HTR-8/SVneo (cell line): ENCODE measurements at places on chromosomes 12 and 14.
A peak's percentile ranks its signal among the peaks of the same experiment; 100 is the strongest.

GRCh38 chr12:40261937-40262336, 37.1 kb downstream of the LRRK2 start:
- DNase-seq, result no peak

DNA sequence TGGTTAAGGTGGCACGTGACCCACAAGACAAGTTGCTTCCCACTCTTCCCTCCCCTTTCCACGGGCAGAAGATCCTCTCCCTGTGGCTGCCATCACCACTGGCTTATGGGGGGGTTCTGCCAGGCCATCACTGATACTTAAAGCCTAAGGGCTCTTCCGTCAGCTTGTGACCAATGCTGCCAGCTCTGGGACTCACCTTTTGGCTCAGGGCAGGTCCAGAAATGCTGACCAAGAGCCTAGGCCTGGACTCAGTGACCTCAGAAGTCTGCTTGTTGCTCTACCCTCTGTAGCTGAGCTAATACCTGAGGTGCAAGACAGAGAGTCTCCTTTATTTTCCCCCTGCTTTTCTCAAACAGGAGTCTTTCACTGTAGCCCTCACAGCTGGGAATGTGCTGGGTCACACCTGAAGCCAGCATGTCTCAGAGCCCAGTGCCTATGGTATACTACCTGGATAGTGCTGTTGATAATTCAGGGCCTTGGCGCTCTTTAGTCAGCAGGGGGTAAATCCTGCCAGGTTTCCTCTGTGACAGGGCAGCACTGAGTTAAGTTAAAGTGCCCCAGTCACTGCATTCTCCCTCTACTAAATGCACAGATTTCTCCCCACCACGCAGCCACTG, 19.7 kb downstream of the FGD4 start:
- no peak for DNase-seq

GRCh38 chr14:104603711-104604401, 716 bp downstream of the TMEM179 start:
- DNase-seq, result no peak

DNA sequence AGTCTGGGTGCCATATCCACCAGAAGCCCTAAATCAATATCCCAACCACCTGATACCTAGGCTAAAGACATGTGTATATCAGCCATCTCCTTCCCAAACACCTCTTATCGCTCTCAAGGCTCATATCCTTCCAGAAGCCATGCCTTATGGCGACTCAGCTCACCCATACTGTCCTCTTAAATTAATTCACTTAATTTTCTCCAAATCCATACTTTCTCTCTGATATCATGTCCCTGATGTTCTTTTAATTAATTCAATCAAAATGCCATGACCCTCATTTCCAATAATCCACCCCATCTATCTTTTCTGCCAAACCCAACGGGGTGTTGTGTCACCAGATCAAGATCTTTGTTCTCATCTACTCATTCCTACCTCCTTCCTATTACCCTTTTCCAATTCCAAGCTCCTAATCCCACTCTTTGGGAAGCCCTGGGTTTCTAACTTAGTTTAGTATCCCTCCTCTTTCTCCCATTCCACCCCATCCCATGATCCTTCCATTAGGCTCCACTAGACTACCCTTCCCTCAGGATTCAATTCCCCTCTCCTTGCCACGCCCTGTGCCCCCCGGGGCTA, 723 bp downstream of the ATF7 start:
- DNase-seq, result no peak

DNA sequence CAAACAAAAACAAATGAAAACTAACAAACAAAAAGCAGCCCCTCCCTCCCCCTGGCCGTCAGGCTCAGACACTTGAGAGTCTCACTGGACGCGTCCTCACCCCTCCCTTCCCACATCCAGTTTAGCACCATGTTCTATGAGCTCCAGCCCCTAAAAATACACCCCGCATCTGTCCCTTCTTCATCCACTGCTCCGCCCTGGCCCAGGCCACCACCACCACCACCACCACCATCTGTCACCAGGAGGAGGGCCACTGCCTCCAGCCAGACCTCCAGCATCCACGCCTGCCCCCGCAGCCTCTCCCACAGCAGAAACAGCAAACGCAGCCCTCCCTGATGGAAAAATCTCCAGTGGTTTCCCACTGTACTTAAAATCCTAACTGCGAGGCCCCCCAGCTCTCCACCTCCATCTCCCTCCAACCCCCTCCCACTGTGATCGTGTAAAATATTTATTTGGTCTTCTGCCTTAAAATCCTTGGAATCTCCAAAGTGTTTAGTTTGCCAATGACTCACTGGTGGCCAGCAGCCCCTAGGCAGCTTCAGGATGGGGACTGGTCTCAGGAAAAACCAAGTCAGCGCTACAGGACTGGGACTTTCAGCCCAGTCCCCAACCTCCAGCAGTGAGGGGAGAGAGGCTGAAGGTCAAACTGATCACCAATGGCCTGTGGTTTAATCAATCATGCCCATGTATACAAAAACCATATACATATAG, 95.1 kb downstream of the SCARB1 start:
- no peak for DNase-seq

DNA sequence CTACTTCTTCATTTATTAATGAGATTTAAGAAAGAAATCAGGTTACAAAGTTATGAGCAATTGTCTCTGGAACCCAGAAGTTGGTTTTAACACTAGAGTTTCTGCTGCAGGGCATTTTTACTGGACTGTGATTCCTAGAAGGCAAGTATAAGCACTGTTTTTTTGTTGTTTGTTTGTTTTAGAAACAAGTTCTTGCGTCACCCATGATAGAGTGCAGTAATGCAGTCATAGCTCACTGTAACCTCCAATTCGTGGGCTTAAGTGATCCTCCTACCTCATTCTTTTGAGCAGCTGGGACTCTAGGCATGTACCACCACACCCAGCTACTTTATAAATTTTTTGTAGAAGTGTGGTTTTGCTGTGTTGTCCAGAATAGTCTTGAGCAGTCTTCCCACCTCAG, 25.6 kb downstream of the RAP1B start:
- no peak for DNase-seq

DNA sequence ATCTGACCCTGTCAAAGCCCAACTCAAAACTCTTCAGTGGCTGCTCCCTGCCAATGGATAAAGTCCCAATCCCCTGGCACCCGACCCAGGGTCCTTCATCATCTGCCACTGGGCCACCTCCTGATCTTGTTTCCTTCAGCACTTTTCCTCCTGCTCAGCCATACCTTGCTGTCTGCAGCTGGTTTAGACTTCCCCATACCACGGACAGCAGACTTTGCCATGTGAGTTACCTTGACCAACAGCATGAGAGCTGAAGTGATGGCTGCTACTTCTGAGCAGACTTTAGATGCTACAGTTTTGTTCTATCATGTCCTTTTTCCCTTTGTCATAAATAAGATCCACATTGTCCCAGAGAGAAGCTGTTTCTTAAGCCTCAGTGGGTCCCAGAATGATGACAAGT, 33.3 kb upstream of the STON2 start:
- no peak for DNase-seq

GRCh38 chr12:132695431-132695830, 8.0 kb downstream of the PXMP2 start:
- no peak for DNase-seq

GRCh38 chr12:124438437-124439056, 128.9 kb downstream of the NCOR2 start:
- DNase-seq, result no peak

DNA sequence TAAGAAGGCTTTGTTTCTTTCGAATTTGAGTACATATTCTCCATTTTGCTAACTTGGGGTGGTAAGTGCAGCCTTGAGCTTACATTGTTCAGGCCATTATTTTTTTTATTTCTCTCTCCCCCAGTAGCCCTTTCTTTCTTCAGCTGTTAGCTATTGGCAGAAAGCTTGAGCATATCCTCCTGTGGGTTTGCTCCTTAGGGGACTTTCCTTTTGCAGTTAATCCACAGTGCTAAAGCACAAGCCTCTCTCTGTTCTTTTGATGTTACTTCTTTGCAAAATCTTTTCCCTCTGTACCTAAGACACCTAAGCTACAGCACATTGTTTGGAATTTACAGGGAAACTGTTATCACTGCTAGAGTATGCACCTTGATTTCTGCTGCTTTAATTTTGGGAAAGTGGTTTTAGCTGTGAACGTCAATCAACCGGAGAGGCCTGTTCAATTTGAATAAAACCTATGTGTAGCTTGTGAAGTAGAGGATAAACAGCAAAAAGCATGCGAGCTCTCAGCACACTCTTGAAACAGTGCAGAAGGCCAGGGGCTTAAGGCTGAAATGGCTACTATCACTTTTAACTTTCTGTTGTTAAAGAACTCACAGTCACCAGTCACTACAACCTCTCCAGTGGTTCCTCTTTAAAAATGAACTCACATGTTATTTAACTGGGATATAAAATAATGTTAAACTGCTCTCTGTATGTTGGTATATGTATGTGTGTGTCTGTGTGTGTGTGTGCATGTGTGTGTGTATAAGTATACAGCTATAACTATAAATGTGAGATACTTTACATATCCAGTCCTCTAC, 139.2 kb downstream of the PDZRN4 start:
- no peak for DNase-seq

GRCh38 chr14:103656031-103656755, 27.2 kb downstream of the KLC1 start:
- no peak for DNase-seq

DNA sequence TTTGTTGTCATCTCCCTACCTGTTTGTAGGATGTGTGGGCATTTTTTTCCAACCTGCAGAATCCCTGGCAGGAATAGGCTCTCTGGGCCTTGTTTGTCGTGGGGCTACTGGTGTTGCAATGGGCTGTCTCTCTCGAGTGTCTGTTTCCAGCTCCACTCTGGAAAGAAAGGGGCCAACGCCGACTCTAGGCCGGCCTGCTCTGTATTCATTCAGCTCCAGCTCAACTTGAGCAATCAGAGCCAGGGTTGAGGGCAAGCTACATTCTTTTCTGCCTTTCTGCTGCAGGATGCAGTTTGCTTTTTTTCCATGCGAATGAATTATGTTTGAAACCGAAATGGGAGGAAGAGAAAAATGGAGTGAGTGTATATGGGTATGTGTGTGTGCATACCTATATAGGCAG, 2.3 kb downstream of the JDP2 start:
- DNase-seq, result no peak

DNA sequence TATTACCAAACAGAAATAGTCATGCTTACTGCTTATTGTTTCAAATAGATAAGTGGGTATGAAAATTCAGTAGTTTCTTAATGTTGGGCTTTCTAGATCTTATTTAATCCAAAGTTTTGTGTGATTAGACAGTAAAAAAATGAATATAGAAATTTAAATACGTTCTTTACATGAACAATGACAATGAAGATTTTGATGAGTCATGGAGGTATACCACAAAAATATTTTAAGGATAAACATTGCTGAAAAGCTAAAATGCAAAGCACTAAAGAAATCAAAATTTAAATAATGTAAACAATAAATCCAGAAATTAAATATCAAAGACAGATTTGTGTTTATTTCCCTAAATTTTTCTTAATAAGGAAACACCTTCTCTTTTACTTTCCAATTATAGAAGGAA, 78.3 kb downstream of the PIK3C2G start:
- DNase-seq, result no peak

DNA sequence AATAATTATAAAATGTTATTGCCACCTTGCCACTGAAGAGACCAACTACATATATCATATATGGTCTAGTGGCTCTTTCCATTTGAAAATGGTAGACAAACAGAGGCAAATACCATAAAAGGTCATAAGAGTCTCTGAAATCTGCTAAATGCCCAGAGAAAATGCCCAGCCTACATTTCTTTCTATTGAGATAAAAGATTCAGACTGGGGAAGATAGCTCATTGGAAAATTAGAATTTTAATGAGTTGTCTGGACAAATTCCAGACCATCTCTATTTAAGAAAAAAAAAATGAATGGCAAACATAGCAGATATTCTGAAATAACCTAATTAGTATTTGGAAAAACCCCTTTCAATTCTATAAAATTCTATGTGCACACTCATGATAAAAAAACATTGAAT, 79.9 kb upstream of the BBS10 start:
- DNase-seq, result no peak

DNA sequence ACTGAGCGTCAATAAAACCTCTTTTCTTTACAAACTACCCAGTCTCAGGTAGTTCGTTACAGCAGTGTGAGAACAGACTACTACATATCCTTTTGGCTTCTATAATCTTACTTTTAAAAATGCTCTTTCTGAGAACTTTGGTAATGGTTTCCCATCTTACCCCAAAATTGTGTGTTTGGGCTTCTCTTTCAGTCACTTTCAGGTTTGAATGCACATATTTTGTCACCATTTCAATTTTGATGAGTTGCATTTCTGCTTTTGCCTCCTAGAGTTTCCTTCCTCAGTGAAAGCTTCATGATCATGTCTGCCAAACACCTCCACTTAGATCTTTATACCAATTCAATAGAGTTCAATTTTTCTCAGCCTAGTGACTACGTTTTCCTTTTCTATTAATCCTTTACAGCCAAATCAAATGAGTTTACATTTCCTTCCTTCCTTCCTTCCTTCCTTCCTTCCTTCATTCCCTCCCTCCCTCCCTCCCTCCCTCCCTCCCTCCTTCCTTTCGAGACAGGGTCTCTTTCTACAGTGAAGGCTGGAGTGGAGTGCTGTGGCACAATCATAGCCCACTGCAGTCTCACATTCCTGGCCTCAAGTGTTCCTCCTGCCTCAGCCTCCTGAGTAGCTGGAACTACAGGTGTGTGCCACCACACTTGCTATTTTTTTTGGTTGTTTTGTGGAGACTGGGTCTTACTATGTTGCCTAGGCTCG, 124.9 kb downstream of the BCAT1 start:
- no peak for DNase-seq

GRCh38 chr14:35853225-35853624, 27.1 kb downstream of the BRMS1L start:
- no peak for DNase-seq

- DNase-seq, result peak; percentile 35
Measured at GRCh38 chr14:102164241-102164641, 24.5 kb downstream of the WDR20 start.

- no peak for DNase-seq
Measured at GRCh38 chr12:129911428-129912049, 7.7 kb upstream of the TMEM132D start.

DNA sequence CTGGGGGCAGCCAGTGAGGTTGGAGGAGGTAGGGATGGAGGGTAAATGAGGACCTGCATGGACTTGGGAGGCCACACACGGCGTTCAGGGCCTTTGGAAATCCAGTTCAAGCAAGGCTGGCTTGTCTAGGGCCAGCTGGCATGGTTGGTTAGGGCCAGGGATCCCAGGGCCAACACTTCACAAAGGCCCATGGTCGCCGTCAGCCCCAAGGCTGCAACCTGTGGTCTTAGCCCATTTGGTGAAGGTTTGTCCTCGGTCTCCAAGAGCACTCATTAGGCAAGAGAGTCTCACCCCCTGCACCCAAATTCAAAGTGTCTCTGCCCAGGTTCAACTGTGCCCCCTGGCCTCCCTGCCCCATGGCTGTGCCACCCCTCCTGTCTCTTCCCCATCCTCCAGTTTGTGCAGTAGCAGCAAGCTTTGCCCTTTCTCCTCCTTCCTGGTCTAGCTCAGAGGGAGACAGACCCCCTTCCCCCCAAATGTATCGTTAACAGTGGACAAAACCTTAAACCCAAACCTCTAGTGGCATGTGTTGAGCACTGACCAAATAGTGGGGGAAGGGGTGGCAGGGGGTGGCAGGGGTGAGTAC, 94.1 kb downstream of the NINJ2 start:
- no peak for DNase-seq

GRCh38 chr14:57066887-57067513, 201.7 kb downstream of the EXOC5 start:
- peak; percentile 37 for DNase-seq
